ENCODE measurements at places on chromosomes 6 and 20.

DNA sequence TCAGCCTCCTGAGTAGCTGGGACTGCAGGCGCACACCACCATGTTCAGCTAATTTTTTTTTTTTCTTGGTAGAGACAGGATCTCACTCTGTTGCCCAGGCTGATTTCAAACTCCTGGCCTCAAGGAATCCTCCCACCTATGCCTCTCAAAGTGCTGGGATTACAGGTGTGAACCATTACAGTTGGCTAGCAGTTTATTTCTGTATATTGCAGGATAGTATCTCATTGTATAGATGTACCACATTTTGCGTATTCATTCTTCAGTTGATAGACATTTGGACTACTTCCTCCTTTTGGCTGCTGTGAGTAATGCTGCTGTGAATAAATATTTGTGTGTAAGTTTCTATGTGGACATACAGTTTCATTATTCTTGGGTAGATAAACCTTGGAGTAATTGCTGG is 32.9 kb downstream of the ASXL1 start:
- no peak for DNase-seq

DNA sequence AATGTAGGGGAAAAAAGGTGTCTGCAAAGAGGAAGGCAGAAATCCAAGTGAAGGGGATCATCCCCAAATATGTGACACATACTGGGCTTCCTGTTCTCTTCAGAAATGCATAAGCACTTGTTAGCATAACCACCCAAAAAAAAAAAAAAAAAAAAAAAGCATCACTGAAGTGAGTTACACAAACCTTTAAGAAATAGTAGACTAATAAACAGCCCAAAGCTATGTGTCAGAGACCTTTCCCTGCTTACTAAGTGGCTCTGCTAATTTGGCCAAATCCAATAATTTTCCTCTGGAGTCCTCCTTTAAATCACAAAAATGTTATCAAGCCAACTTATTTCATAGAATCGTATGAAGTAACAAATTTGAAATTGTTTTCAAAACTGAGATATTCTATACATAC is 7.5 kb upstream of the DST start:
- no peak for DNase-seq

DNA sequence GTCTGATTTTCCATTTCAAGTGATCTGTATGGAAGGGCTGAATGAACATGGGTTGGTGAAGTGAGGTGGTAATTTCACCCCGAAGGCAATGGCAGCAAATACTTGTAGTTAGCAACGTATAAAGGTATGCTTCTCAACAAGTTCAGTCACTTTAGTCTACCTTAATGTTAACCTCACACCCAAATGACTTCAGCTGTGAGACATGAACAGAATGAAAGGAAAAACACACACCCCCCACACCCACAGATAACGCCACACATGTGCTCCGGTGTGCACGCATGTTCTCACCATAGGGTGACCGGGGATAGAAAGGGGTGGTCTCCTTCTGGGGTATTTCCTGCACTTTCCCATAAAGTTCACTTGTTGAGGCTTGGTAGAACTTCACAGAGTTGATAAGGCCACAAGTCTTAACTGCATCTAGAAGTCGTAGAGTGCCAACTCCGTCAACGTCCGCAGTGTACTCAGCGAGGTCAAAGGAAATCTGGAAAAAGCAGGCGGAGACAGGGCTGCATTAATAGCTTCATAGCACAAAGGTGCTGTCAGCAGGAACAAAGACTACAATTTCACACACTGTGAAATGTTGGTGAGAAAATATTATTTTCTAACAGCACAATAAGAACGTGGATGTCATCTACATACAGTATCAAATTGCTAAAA is 284.8 kb downstream of the GMDS start:
- no peak for DNase-seq

DNA sequence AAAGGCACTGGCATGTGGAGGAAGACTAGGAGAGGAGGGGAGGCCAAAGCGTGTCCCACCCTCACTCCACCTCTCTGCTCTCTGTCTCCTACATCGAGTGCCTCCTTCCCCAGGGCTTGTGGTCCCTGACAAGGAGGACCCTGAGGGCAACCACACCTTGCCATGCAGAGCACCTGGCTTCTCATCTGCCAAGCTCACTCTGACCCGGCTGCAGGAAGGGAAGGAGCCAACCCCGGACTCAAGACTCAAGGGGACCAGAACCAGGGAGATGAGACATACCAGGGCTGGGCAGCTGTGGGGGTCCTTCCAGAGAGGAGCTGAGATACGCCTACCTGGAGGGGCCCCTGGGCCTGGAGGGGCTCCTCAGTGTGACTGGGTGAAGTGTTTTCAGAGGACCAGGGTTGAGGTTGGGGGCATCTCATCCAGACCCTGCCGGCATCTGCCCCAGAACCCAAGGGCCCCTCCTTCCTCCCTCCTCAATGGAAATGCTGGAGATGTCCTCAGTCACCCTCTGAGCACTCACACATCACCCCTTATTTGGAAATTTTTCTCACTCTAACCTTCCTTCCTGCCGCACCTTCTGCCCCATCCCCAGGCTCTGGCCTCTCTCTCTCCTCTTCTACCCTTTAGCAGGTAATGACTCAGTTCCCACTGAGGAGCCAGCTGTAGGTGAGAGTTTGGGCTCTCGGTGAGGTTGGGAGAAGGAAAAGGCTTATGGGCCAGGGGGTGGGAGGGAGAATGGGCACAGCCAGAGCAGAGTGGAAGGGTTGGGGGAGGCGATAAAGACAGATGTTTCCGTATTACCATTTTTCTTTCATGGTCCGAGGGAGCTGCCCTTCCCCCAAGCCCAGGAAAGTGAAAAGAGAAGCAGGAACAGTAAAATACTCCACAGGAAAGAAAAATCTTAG is 32.0 kb upstream of the POU5F1 start:
- DNase-seq = no peak

DNA sequence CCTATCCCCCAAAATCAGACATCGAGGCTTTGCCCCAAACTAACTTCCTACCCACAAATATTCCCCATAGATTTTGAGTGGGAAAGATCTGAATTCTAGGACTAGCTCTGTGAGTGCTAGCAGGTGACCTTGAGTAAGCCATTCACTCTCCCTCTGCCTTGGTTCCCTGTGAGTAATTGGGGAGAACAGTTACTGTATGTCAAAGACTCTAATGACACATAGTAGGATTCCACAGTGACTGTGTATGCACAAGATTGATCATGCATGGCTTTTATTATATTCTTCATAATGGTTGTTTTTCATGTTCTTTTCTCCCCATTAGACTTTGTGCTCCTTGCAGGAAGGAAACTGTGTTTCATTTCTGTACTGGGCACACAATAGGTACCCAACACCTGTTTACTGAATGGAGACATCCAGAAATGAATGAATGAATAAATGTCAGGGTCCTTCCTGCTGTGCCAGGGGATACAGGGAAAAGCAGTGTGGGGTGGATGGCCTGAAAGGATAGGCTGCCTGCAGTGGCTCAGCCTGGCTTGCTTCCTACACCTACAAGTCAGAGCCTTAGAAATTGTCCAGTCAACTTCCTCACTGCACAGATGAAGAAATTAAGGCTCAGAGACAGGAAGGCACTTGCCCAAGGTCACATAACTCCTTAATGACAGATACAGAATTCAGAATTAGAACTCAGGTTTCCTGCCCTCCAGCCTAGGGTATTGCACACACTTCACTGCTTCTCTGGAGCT is 901 bp upstream of the TMEM151B start:
- no peak for DNase-seq

GRCh38 chr20:11769825-11770224 is 147.9 kb upstream of the BTBD3 start:
- no peak for DNase-seq

GRCh38 chr6:1884313-1884712 is 274.6 kb downstream of the FOXC1 start:
- DNase-seq = no peak

- no peak for DNase-seq
These were observed 11.3 kb downstream of the TXNDC5 start for GRCh38 chr6:7899101-7899888.

GRCh38 chr6:84197708-84198107 is 29.7 kb downstream of the CEP162 start:
- no peak for DNase-seq

DNA sequence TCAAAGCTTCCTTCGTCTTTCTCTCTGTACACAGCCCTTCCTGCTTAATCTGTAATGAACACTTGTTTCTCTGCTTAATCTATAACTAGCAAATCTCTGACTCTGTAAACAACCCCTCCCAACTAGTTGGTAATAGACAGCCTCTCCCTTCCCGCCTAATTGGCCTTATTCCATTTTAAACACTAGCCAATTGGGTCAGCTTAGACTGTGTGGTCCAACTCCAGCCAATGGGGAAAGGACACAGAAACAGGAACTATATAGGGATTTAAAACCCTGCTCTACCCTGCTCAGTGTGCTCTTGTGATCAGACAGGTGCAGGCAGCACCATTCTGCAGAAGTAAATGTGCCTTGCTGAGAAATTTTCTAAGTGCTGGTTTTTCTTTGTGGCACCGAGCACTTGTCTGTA is 18.5 kb downstream of the CHD6 start:
- DNase-seq = no peak

- DNase-seq = no peak
These were observed 112.3 kb upstream of the PRSS16 start for GRCh38 chr6:27135087-27135657.

GRCh38 chr6:46469021-46469420 is 22.2 kb downstream of the RCAN2 start:
- no peak for DNase-seq

DNA sequence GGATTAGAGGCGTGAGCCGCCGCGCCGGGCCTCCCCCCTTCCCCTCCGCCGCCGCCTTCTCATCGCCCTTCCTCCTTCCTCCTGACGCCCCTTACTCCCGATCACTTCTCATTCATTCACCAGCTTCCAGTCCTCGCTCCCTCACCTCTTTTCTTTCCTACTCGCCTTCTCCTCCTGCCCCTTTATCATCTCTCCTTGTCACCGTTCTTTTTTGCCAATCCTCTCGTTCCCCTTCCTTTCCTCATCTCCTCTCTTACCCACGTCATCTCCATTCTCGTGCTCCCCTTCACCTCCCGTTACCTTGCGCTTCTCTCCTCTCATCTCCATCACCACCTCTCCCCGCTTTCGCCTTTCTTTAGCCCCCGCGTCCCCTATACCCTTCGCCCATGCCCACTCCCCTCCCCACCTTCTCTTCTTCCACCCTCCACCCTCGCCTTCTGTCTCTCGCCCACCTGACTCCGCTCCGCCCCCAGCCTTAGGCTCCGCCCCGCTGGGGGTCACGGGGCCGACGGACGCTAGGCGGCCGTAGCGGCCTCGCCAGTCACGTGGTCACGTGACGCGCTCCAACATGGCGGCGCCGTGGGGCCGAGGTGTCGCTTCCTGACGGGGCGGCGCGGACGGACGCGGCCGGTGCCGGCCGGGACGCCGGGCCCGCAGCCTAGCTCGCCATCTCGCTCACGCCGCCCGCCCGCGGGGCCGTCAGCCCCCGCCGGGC is at the start of gene ARFGEF2:
Gene ARFGEF2 (plus strand): TSS at position 544 of the 715 bp plus-strand sequence. CDS start 179 bp downstream, outside the sequence.
- peak; percentile 31 for DNase-seq

DNA sequence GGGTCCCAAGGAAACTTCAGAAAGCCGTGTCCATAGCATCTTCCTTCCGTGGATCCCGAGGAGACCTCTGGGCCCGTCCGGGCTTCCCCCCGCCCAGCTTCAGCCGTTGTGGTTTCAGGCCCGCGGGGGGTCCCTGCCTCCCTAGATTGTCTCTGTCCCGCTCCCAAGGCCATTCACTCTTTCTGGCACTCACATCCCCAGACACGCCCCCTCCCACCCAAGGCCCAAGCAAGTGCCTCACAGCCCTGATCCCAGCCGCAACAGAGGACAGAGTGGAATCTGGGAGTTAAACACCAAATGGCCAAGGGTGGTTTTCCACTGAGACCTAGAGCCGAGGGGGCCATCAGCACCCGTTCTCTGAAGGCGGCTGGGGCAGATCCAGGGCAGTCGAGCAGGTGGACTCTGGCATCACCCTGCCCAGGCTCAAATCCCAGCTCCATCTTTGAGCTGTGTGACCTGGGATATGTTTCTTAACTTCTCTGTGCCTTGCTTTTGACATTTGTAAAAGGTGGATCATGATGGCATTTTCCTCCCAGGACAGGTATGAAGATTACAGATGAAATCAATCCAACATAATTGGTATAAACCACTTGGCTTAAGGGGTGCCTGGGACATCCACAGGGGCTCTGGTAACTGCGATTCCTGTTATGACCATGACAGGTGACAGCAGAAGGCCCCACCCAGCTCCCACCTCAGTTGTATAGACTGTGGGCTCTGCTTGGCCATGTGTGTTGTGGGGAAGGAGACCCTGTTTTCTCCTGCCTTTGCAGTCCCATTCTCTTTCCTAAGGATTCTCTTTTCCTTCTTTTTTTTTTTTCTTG is 48.1 kb downstream of the CTCFL start:
- no peak for DNase-seq

- no peak for DNase-seq
These were observed 135.6 kb upstream of the PTPRK start for GRCh38 chr6:128655978-128656498.

DNA sequence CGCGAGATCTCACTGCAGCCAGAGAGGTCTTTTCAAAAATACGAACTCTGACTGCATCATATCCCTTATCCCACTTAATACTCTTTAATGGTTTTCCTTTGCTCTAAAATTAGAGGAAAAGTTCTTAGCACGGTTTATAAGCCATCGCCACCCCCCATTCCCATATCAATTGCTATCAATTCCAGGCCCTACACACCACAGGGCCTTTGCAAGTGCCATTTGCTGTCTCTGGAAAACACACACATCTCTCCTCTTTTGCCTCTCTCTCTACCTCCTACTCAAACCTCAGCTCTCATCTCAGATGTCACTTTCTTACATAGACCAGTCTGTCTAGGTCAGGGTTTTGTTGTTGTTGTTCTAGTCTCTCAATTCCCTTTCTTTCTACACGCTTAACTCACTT is 9.8 kb downstream of the SLC22A23 start:
- DNase-seq = no peak

DNA sequence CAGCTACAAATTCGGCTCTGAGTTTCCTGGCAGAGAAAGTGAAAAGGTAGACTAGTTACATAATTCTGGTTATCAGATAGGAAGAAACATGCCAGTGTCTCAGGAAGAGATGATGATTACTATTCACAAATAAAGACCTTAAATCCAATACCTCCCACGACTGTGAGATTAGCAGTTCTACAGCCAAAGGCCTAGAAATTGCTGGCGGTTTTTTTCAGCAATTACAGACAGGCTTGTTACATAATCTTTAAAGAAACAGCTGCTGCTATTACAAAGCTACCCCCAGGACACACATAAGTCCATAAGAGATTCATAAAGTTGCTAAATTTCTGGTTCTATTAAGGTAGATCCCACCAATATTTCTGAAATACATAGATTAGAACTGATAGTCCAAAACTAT is 40.2 kb downstream of the PIGU start:
- DNase-seq = no peak

GRCh38 chr20:801678-802077 is 31.8 kb upstream of the FAM110A start:
- DNase-seq = no peak

DNA sequence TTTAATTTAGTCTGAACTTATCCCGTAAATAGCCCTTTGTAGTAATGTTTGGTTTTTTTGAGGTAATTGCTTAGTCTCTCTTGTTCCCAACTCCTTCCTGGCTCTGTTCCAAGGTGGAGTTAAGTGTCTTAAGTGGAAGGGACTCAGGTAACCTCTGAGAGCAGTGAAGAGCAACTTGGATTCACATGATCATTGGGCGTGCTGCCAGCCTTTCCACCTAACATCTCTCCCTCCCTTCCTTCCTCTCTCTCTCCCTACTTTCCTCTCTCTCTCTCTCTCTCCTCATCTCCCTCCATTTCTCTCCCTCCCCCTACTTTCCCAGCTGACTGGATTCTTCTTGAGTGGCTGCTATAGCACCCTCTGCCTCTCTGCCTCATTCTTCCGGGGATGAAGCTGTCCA is 232.9 kb upstream of the SASH1 start:
- no peak for DNase-seq
